ENCODE measurements at places on chromosomes 13 and 19. TPM values are rescaled to one million over a fixed set of nuclear protein-coding genes. Genes with fewer than 3 reads are reported as not detected.

GRCh38 chr19:10219678-10220077 is 11.5 kb downstream of the S1PR2 start:
- DNase-seq: peak; percentile 46

DNA sequence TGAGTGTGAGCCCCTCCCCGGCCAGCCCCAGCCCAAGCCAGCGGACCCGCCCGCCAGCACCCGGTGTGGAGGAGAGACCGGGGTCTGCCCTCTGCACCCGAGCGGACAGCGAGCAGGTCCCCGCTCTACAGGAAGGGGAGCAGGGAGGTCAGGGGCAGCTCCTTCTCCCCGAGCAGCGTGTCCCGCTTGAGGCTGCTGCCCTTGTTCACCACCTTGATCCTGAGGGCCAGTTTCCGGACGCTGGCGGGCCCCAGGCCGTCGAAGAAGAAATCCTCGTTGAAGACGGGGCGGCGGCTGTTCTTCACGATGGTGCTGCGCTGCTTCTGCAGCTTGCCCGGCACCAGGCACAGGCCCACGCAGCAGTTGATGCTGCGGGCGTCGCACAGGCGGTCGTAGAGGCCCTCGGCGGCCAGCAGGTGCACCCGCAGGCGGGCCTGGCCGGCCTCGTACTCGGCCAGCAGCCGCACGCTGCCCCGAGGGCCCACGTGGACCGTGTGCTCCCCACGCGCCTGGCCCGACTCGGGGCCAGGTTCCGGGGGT is 1.9 kb downstream of the C2CD4C start:
- DNase-seq: no peak

GRCh38 chr13:73428137-73428536 is 369.3 kb downstream of the KLF5 start:
- peak; percentile 78 for DNase-seq

Gene TTC9B
- total RNA-seq: not detected

Gene ZNF433
- total RNA-seq: 4.9 TPM

DNA sequence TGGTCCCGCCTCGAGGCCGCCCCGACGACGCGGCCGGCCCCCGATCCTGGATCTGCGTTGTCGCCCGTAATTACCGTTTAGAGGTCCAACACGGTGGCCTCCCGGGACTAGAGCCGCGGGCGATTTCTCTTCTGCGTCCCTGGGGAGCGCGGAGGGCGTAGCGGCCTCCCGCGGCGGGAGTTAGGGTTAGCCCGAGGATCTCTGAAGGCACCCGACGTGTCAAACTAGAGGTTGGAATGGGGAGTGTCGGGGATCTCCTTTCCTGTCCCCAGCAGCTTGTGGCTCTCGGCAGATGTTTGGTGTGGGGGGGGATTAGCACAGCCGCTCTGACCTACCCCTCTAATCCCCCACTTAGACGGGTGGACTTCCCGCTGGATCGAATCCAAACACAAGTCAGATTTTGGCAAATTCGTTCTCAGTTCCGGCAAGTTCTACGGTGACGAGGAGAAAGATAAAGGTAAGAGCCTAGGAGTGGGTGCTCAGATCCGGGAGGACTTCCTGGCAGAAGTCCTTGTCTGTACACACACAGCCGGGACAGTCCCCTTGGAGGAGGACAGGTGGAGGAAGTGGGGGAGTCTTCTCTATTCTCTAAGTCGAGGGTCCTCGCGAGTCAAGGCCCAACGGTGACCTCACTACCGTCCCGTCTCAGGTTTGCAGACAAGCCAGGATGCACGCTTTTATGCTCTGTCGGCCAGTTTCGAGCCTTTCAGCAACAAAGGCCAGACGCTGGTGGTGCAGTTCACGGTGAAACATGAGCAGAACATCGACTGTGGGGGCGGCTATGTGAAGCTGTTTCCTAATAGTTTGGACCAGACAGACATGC is 581 bp downstream of the CALR start:
- peak; percentile 56 for DNase-seq

- DNase-seq: no peak
Measured at GRCh38 chr19:4930664-4931063, 21.4 kb downstream of the UHRF1 start.

Gene NCR1
- not detected for total RNA-seq

Gene ZNF571
- 5.2 TPM for total RNA-seq

GRCh38 chr13:94435604-94436226 is 43.8 kb downstream of the DCT start:
- peak; percentile 74 for DNase-seq

GRCh38 chr19:23377276-23377675 is 18.0 kb downstream of the ZNF91 start:
- no peak for DNase-seq

DNA sequence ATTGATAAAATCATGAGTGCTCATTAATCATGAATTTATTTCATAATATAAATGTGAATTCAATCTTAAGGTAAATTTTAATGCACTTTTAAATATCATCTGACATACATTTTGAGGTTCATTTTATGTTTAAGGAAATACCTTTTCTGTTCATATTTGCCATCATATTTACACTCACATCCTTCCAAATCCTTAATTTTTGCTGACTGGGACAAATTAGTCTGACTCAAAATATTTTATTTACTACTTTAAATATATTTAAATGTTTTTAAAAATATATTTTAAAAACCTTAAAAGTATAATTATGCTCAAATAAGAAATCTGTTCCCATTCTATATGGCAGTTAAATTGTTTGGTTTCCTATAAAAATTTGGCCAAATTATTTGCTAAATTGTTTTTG is 438.1 kb downstream of the GPC5 start:
- no peak for DNase-seq

Gene SPTBN4
- 3.5 TPM for total RNA-seq

- DNase-seq: no peak
Measured at GRCh38 chr13:27401210-27401609, 23.2 kb upstream of the GTF3A start.

DNA sequence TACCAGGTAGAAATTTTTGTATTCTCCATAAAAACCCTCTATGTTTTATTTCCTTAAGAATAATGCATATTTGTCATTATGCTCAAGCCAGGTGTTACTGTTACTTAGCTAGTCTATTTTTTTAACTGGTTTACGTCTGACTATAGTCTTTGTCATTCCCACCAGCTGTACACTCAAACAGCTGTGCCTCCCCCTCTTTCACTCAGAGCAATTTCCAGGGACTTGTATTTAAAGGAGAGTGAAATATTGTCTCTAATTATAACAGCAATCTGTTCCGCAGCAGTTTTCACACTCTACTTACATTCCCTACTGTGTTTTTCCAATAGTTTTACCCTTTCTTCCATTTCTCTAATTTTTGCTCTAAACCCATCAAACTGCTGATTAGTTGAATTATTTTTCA is 813.6 kb upstream of the MIR17HG start:
- DNase-seq: no peak

Gene RNF113B
- total RNA-seq: not detected

- no peak for DNase-seq
Measured at GRCh38 chr19:48455908-48456562, 661 bp downstream of the KCNJ14 start.

DNA sequence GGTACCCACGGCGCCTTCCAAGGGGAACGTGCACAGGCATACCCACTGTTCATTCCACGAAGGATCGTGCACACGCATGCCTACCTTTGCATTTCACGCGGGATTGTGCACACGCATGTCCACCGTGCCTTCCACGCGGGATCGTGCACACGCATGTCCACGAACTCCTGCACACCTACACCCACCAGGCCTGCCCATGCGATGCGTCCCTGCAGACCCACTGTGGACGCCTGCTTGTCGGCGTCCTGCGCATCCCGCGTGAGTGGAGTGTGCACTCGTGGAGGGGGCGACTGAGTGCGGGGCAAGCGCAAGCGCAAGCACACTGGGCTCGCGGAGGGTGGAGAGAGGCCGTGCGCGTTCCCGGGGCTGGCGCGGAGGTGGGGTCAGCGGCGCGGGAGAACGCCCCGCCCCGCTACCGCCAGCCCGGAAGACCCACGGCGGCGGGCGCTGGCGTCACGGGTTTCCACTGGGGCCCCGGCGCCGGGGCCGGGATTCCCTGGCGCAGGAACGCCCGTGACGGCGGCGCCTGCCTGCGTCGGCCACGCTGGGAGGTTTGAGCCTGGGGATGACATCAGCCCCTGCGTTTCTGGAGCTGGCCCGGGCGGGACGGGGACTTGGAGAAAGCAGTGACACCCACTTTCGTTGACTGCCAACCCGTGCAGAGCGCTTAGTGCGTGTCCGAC is 18.7 kb downstream of the GADD45B start:
- peak; percentile 81 for DNase-seq

- peak; percentile 87 for DNase-seq
Measured at GRCh38 chr13:79740991-79741390, 260.0 kb downstream of the NDFIP2 start.

DNA sequence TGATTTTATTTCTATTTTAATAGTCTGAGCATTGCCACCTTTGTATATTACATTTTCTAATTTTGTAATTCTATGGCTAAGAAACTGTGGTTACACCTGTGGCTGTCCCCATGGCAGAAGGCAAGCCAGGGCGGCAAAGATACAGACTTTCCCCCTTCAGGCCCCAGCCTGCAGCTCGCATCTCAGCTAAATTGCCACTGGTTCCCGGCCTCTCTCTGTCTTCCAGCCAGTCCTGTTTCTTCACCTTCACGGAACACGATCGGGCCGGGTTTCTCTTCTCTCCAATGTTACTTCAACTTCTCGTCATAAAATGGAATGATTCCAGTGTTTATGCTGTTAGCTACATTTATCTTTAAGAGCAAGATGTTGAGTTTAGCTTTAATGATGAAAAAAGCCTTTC is 124.5 kb upstream of the ZNF507 start:
- DNase-seq: no peak

DNA sequence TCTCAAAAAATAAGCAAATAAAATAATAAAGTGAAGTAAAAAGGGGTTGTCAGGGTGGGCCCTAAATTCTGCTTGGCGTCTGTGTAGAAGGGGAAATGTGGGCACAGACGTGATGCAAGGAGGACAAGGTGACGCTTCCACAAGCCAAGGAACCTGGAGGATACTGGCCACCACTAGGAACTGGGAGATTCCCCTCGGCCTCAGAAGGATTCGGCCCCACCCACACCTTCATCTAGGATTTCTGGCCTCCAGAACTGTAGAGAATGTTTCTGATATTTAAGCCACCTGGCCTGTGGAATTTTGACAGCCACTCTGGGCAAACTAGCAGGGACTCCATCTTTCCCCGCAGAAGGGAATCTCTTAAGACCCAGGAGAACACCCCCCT is 1.1 kb downstream of the PLEKHJ1 start:
- DNase-seq: no peak
